ENCODE measurements at places on chromosomes 2 and 18.

- DNase-seq = no peak
Observed at GRCh38 chr2:48126162-48126561, 219.9 kb upstream of the FBXO11 start.

- no peak for DNase-seq
Observed at GRCh38 chr2:189618197-189618596, 37.6 kb upstream of the SLC40A1 start.

GRCh38 chr2:178761759-178762371 lies 45.4 kb downstream of the TTN start:
- no peak for DNase-seq

GRCh38 chr18:46677611-46678010 lies 20.6 kb upstream of the LOXHD1 start:
- no peak for DNase-seq

DNA sequence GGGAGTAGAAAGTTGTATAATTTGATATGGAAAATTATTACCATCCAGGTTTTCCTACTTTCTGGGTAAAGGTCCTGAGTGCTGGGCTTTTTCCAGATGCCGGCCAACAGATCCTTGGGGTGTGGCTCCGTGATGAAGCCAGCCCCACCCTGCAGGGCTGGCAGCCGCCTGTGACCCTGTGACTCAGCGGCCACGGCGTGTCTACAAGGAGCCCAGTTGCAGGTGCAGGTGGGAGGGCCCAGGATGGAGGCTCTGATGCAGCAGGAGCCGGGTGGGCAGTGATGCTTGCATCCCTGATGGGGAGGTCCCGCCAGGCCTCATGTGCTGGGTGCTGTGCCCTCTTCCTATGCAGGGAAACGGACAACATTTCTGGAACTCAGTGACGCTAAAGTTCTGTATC lies 96.0 kb upstream of the ALKAL2 start:
- DNase-seq = no peak

- no peak for DNase-seq
Observed at GRCh38 chr18:48987821-48988220, 37.1 kb upstream of the SMAD7 start.

Data from activated B cell treated with CpG ODN at 0.5 μM for 24 hours (primary cell).